ENCODE measurements at places on chromosomes 12 and 14.

DNA sequence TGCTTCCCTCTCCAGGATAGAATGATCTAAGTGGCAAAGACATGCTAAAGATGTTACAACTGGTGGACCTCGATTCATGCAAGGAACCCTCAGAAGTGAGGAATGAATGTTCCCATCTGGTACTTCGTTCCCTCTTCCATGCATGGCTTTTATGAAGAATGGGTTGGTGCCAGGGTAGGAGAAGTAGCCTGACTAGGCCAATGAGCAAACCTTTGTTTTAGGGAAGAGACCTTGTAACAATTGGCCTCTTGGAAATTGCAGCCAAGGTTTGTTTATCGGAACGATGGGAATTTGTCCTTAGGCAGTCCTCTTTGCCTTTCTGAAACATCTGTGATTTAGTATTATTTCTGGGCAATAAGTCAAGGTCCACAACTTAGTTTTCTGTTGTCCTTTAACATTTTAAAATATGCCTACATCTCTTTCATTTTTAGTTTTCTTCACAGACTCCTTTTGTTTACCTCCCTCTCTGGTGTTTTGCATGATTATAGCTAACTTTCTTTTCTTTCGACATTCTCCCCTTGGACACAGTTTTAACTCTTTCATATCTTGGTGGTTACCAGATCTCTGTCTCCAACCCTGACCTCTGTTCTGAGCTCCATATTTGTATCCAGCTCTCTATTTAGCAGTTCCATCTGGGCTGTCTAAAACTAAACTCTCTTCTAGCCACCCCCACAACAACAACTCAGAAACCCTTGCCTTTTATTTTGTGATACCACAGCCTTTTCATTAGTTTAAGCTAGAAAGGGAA is 70.0 kb downstream of the DIP2B start:
- peak; percentile 46 for DNase-seq

DNA sequence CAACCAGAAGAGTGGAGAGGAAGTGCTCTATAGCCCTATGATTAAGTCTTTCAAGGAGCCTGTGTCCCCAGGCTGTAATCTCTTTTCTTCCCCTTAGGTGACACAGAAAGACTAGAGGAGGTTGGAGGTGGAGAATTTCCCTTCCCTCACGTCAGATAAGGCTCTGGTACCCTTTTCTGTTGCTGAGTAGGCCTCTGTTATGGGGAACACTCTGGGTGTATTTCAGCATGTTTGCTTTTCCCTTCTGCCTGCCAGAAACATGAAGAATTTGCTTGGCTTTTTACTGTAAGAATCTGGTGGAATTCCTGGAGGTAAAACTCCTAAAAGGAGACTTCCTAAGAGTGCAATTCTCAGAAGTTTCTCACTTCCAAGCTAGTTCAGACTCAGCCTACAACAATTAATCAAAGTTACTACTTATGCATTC is 58.3 kb downstream of the SIX1 start:
- no peak for DNase-seq

- DNase-seq, result no peak
These were observed 96.5 kb downstream of the UNC79 start for GRCh38 chr14:93527203-93527607.

DNA sequence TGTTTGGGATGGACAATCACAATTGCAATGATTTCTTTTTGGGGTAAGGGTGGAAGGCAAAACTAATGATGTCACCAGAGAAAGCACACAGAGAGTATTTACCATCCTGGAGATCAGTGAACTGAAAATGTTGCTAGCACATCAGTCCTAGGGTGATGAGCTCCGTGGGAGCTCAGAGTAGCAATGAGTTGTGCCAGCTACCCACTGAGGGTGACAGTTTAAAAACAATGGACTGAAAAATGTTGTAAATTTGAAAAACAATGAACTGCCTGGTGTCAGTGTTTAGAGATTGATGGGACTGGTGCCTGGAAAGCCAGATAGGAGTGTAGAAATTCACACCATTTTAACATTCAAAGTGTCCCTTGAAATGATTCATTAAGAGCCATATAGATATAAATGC is 198.5 kb downstream of the ATP23 start:
- DNase-seq, result no peak

- no peak for DNase-seq
These were observed 158.5 kb downstream of the TGFB3 start for GRCh38 chr14:75823334-75823733.

DNA sequence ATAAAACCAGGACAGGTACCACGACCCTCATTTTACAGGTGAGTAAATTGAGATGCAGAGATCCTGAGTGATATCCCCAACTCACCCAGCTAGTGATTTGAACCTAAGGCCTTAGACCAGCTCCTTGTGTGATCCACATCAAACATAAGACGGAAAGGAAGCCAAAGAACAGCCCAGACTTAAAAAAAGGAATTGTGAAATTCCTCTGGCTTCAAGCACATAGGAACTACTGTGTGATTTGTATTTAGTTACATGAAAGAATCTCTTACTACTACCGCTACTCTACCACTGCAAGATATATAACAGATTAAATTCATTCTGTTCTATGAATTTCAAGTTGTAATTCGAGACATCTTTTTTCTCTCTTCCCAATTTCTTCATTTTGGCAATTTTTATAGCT is 10.5 kb downstream of the E2F7 start:
- no peak for DNase-seq

DNA sequence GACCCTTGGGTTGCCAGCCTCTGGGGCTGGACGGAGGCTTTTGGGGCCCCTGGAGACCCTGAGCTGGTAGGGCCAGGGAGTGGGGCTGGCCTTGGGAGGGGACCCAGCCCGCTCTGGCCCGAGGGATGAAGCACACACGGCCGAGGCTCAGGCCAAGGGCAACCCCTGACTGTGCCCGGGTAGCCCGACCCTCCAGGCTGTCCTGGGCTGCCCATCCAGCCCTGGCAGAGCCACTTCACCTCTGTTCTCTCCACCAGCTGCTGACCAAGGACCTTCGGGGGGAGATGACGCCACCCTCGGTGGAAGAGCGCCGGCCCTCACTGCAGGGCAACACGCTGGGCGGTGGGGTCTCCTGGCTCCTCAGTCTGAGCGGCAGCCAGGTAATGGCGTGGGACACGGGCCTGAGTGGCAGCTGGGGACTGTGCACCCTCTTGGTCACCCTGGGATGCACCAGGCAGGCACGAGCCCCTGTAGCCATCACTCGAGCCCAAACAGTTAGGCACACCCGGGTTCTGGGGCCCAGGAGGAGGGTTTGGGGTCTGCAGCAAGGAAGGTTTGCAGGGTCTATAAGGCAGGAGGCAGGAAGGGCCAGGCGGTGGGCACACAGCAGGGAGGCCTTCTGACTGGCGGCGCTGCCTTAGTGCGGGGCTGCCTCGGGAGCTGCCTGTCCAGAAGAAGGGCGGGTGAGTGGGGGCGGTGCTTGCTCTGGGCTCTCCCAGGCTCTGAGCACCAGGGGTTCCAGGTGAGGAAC is 19.7 kb downstream of the ASPG start:
- DNase-seq, result no peak

GRCh38 chr14:60014402-60014801 is 77.3 kb upstream of the PCNX4 start:
- no peak for DNase-seq

GRCh38 chr12:23534196-23534595 is 415.3 kb downstream of the SOX5 start:
- no peak for DNase-seq

GRCh38 chr14:29928117-29928640 is 532 bp upstream of the PRKD1 start:
- no peak for DNase-seq

DNA sequence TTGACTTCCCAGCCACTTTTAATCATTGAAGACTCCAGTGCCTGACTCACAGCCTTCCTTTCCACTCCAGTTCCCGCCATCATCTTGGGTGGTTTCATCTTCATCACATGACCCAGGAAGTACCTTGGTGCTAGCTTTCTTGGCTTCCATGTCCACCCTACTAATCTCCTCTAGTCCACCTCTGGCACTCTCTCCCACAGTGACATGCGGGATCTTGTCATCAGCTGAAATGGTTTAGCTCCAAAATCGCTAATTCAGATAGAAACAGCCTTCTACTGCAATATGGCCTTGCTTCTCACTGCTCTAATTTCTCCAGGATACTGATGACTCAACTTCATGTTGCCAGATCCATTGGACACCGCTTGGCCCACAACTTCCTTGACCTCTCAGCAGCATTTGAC is 24.5 kb downstream of the WDR20 start:
- DNase-seq, result peak; percentile 56

DNA sequence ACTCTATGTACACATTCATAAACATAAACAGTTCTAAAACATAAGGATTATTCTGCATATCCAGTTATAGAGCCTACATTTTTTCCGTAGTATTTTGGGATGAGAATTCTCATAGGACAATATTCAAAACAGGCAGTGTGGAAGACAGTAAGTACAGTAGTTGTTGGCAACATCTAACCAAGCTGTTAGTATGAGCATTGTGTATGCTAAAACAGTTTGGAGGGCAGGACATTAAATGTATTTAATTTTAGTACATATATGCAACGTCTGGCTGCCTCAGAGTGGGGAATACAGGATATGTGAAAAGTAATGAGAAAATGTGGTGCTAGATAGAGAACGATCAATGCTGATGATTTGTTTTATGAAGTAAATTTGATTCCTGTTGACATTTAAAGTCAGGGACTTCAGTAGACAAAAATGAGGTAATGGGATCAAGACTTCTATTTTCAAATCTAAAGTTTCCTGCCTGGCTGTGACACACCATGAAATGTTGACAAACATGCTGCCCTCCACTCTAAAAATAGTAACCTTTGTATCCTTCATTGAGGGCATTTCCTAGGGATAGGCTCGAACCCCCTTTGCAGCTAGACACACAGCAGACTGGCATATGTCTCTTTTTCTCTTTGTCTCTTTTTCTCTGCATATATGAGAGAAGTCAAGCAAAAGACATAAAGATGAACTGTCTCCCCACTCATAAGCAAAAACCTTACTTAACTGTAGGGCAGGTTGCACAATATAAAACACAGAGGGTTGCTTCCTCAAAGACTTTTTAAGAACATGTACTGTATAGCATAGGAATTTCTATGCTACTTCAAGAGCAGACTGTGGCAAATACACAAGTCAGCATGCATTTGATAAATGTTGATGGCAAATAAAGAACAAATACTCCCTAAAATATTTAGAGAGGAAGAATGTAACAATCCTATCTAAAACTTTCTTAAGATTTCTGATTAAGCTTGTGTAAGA is 75.5 kb upstream of the GTF2A1 start:
- no peak for DNase-seq

DNA sequence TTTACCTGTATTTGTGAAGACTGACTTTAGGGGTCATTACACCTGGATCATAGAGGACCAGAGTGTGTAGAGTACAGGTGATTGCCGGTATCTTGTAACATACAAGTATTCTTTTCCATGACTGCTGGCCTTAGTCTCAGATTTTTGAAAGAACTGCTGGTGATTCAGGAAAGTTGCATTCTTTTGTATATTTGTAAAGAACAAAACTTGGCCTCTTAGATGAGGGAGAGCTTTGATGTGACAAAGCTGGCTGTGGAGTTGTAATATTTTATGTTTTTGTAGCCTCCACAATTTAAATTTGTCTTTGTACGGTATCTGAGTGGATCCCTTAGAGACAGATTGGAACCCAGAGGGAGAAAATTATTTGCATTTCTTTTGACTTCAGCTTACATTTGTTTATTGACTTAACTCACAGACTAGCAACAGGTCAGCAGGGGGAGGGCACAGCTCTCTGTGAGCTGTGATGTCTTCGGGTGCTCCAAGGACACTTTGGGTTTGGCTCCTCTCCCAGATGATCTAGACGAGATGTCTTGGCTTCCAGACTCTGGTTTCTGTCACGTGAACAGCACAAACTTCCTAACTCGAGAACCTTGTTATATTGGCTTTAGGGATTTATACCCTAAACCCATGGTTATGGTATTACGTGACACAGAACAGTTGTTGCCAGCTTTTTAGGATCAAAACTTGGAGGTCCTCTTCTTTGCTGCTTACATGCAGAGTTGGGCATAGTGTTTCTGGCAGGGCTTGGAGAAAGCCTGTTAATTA is 65.9 kb downstream of the DAAM1 start:
- DNase-seq, result peak; percentile 95

GRCh38 chr12:124625867-124626675 is 58.7 kb upstream of the NCOR2 start:
- DNase-seq, result peak; percentile 91

DNA sequence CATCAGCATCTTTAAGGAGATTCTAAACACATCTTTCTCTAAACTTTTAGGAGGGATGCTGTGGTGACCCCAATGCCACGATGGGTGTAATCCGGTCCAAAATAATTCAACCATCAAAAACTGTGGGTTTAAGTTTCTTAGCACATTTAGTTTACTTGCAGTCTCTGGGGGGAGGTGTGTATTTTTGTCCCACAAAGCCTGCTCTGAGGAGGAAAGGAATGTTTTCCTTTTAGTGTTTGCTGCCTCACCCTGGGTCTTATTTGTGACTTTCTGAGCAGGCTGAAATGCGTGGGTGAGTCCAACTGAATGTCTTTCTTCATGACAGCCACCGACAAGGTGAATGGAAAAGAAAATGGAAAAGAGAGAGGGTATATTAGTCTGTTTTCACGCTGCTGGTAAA is 1324.7 kb downstream of the AACS start:
- DNase-seq, result no peak

DNA sequence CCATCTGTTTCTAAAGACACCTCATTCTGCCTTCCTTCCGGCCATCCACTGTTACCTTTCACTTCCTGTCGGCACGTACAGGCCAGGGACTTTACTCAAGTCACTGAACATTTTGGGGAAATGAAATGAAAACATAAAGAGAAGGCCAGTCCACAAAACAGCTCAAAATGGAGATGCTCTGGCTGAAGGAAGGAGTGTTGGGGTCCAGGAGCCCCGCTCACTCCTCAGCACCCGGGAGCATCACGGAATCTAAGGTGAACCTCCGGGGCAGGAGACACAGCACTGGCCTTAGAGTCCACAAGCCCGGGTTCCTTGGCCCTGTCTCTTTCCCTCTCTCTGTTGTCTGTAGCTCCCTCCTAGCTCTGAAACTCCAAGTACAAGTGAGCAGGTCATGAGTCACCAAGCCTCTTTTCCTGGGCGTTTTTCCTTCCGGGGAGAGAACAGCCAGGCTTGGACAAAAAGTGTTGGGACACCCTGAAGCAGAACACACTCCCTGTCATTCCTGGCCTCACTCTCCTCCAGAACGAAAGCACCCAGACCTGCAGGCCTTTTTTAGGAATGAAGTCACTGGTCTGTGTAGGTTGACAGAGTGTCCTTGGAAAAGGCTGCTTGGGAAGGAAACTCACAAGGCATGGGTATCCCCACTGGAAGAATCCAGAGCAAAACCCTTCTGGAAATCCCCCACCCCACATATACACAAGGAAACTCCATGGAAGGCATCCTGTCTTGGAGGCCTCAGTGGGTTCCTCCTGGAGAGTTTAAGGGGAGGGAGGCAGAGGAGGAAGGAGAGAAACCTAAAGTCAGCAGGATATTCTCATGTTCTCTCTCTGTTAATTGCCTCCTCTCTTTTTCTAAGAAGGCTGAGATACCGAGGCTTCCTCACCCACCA is 245.3 kb downstream of the ZFP36L1 start:
- DNase-seq, result peak; percentile 91

All from cardiac fibroblast (primary cell).